NCI-H524 treated with DMSO at 0.1 percent for 48 hours (cell line): ENCODE measurements at places on chromosomes 16 and 17.

- no peak for DNase-seq
Measured at GRCh38 chr17:321386-321941, 31.1 kb downstream of the RPH3AL start.

DNA sequence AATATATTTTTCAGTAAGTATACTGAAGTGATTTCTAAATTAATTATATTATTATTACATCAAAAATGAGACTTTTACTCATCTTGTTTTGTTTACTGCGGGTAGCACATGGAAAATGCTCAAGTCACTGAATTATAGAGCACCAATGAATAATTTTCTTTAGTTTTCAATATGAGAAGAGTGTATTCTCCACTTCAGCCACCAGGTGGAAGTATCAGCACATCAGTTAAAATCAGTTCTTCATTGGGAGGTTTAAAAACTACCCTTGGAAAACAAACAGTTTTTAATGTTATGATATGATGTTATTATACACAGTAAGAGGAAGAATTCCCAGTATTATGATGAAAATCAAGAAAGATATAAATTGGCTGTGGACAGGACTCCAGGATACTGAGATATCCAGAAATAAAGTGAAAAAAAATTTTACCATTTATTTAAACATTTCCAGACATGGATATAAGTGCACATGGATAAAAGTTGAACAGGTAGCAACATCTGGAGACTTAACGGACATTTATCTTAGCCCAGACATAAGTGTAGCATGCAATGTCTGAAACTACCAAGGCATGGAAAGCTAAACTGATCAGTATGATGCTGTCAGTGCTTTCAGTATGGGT lies 467.3 kb downstream of the KCNJ2 start:
- no peak for DNase-seq

DNA sequence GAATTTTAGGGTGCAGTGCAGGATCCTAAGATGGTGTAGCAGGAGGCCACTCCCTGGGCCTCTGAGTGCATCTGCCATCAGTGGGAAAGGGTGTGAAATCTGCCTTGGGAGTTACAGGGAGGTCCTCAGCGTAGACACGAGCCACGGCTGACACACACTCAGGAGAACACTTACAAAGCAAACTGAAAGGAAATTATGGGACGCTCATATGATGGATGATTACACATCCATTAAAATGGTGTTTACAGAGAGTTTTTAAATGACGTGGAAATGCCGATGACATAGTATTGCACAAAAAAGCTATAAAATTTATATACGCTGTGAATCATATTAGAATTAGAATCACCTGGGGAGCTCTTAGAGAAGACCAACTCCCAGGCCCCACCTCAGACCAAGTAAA lies 175.2 kb downstream of the CCDC182 start:
- DNase-seq: no peak

GRCh38 chr17:45396496-45397205 lies 36.0 kb downstream of the ARHGAP27 start:
- DNase-seq: no peak

GRCh38 chr17:81218991-81219390 lies 3.8 kb downstream of the CEP131 start:
- DNase-seq: no peak

- no peak for DNase-seq
Measured at GRCh38 chr17:78999947-79000395, 9.6 kb downstream of the CANT1 start.

DNA sequence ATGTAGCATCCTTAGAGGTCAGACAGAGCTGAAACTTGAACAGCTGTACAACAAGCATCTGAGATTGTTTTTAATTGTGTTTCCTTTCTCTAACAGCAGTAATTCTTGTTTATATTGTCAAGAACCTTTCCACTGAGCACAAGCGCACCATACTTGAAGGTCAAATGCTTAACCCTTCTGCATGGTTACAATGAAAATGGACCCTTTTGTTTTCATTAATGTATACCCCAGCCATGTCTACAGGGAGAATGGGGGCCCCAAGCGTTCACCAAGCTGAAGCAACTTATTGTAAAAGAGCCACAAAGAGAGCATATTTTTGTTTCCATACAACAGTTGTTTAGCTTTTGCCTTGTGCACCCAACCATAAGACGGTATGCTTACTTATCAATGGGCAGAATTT lies 210.8 kb downstream of the FTO start:
- no peak for DNase-seq

DNA sequence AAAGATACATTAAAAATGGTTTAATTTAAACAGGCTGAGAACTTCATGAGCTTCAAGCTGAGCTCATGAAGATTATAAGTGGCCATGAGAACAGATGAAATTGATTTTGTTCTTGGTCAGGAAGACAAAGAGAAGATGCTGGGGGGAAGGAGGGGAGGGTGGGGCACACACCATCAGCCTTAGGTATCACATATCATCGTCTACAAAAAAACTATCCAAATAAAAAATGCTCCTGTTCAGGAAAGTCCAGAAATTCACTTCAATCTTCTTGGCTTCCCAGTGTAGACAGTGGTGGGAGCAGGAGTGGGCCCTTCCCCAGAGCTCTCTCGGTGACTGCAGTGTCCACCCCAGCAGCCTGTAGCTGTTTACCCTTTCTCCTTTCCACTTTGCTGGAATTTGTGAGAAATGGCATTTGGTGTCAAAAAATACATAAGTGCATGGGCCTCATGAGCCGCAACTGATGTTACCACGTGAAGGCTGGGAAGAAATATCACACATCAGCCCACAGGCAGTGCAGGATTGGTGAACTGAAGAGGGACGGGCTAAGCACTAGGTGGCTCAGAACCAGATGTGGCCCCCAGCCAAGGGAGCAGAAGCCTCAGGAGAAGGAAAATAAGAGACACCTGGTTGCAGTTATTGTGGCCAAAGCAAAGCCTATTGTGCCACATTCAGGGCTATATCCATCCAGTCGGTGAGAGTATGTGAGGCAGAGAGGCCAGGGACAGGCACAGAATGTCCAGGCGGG lies 6.1 kb downstream of the KRT37 start:
- no peak for DNase-seq

DNA sequence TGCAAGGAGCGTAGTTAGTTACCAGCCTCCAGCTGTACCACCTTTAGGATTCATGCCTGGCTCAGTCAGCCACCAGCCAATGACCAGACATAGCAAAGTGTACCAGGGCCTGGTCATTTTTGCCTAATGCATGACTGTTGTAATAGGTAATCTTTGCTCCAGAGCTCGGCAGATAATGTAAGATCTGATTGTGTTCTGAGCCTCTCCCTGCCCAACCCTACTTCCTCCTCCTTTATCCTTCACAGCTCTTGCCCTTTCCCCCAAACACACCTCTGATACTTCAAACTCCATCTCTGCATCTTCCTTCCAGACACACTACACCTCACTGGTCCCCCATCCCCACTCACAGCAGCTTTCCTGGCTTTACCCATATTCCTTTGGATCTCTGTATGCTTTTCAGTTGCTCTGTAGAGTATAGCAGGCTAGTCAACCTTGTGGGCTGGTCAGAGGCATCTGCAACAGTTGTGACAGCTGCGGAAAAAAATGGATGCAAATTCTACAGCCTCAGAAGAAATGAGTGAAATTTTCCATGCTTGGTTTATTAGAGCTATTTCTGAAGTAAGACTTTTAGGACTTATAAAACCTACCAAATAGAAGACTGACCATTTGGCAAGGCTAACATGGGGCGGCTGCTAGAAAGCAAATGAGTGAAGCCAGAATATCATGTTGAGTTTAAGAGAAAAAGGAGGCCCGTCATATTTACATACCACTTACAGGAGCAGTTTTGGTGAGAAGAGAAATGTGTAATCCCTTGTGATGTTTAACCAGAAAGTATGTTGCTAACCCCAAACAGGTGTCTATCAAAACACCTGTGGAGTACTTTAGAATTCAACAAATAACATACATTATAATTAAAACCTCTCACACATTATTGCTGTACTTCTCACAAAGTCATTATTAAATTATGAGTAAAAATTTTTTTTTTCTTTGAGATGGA lies 19.9 kb upstream of the C16orf87 start:
- no peak for DNase-seq
